ENCODE measurements at places on chromosomes 4 and X.

DNA sequence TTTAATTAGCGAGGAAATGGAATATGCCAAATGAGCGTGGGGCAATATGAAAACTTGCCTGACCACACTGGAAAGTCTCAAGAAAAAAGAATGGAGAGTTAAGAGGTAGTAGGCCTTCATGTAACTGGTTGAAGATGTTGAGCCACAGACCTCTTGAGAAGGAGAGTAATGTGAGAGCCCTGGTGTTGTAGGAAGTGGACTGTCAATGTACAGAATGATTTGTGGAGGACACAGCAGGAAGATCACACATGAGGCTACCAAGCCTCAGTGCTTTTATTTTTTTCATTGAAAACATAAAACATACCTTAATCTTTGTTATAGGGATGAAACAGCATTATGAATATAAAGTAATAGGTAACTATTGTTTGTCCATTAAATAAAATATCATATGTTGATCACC, 331.6 kb downstream of the UNC5C start:
- DNase-seq: no peak

DNA sequence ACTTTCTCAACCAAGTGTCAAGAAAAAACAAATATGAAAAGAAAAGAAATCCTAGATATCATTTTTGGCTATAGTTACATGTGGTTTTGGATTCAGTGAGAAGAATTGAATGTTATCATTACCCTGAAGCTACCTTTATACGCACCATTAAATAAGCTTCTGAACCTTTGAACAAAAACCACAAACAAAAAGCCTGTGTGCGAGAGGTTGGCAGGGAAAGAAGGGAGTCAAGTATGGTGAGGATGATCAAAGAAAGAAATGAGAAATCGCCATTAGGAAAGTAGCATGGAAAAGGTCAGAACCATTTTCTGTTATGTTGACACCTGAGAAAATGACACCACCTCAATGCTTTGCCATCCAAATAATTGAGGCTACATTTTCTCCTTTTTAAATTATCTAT, 1.2 kb upstream of the SLC7A11 start:
- DNase-seq: no peak

- peak; percentile 62 for DNase-seq
Measured at GRCh38 chr4:74370912-74371311, 6.0 kb downstream of the EREG start.

DNA sequence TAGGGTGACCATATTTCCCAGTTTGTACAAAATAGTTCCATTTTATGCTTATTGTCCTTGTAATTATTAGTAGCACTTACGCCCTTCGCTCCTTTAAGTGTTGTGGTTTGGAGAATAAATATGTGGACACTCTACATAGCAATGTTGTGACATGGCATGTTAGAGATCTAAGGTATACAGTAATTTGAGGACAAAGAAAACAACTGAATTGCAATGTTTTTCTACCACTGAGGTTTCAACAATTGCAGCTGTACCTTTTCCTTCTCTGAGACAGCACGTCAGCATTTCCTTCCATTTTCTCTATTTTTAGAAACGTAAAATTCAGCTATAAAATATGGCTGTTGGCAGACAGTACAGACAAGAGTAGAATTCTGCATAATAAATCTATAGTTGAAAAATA, 323.1 kb downstream of the MAPK10 start:
- no peak for DNase-seq

GRCh38 chr4:95417531-95417930, 131.2 kb downstream of the UNC5C start:
- DNase-seq: no peak

- no peak for DNase-seq
Measured at GRCh38 chrX:48703642-48704481, 7.3 kb downstream of the SUV39H1 start.

DNA sequence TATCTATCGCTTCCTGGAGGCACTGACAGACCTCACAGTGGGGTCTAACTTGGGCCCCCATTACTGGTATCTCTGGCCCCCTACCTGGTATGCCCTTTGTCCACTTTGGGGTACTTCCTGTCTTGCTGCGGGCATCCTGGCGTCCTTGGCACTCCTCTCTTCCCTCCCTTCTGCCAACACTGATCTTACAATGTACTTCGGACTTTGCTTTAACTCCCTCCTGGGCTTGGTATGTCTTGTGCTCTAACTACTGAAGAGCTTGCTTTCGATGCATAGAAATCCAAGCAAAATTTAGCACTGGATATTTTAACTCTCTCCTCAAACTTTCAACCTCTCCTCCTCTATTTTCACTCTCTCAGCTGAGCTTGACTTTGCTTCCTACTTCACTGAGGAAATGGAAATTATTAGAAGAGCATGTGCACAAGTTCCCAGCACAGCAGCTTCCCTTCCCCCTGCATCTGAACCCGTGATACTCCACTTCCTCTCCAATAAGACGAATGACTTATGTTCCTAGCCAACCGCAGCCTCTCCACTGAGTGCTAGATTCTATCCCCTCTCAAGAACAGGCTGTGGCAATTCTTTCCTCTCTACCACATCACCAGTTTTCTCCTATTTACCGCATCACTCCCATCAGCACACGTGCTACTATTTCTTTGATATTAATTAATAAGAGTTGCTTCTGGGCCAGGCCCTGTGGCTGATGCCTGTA, 52.9 kb downstream of the SUPT20HL2 start:
- DNase-seq: no peak

DNA sequence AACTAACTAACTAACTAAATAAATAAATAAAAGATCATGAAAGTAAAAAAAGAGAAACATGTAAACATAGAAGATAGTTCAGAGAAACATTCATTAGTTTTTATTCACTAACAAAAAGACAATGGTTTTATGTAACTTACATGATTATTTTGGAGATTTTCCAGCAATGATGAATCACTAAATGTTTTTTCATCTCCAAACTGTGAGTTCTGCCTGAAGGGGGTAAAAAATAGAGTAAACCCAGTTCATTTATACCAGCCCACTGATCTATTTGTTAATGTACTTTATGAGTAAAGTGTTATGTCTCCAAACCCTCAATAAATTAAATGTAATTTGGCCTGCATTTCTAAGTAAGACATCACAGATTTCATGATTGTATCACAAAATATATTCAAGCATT, 101.1 kb downstream of the ATP8A1 start:
- DNase-seq: no peak

DNA sequence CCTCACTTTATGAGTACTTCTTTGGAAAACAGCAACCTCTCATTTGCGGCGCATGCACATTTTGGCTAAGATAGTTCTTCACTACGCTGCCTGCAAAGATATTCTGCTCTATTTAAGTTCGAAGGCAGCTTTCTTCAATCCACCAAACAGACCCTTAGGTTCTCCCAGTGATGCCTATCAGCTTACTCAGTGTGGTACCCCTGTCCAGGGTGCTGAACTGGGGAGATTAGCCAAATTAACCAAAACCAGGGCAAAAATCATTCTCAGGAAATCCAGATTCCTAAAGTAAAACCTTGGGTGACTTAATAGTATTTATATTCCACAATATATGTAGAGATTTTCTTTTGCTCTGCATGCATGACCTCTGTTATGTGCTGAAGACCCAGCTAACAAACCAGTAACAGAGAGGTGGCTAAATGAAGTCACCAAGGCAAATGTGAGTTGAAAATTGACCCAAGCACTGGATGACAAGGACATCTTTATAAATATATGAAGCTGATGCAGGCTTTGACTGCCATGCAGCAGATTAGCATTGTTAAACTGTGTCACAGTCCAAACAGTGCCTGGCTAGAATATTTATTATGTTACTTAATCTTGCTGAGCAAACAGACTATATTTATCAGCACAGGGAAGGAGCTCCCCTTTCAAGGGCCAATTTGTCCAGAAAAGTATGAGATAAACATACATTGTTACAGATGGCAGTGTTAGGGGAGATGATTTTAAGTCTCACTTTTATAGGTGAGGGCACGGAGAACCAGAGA, 418.2 kb downstream of the STIM2 start:
- DNase-seq: no peak

- no peak for DNase-seq
Measured at GRCh38 chr4:100926039-100926717, 408.4 kb upstream of the EMCN start.

- no peak for DNase-seq
Measured at GRCh38 chr4:99180382-99181070, 36.4 kb upstream of the ADH4 start.

GRCh38 chr4:156767911-156768415, 203.6 kb downstream of the PDGFC start:
- no peak for DNase-seq

GRCh38 chr4:145061318-145061920, 36.6 kb downstream of the ANAPC10 start:
- DNase-seq: no peak

- no peak for DNase-seq
Measured at GRCh38 chrX:46864606-46865005, 27.8 kb downstream of the RP2 start.

GRCh38 chr4:72706684-72707083, 137.7 kb upstream of the ADAMTS3 start:
- no peak for DNase-seq

DNA sequence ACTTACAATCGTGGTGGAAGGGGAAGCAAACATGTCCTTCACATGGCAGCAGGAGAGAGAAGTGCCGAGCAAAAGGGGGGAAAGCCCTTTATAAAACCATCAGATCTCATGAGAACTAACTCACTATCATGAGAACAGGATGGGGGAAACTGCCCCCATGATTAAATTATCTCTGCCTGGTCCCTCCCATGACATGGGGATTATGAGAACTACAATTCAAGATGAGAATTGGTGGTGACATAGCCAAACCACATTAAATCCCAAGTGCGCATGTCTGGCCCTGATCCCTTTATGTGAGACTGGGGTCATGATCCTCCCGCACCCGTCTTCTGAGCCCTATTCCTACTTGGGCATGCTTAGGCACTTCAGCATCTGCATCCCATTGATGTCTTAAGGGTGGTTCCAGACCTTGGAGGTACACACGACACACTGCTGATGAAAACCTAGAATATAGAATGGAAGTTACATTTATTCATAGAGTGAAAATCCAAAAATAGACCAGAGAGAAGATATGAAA, 116.0 kb downstream of the PTTG2 start:
- no peak for DNase-seq

DNA sequence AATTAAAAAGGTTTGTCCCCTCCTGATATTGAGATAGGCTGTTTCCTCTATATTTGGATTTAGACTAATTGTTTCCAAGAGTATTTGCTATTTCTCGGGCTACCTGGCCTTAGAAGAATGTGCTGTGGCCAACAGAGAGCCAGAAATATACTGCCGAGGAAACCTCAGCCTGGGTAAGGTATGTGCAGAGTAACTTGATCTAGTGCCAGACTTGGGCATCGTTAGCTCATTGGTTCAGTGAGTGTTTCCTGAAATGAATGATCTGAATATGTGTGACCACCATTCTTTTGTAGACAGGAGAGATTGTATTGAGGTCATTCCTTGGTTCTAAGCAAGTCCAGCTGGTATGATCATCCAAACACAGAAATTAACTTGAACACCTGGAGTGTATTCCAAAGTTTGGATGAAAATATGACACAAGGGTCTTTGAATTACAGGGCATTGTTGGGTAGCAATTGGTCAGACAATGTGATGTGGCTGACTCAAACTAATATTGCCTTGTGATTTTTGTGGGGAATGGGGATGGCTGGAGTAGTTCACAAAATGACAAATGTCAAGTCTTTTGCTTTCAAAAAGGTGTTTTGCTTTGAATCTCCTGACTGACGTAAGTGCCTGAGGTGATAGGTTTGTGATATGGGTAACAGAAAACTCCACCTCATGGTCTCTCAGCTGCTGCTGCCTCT, 100.2 kb upstream of the CXCL13 start:
- no peak for DNase-seq

- DNase-seq: no peak
Measured at GRCh38 chrX:37060999-37061398, 52.8 kb downstream of the FAM47C start.

GRCh38 chrX:134760650-134761049, 102.4 kb upstream of the PLAC1 start:
- DNase-seq: no peak

GRCh38 chrX:48498374-48498809, 10.4 kb upstream of the PORCN start:
- peak; percentile 52 for DNase-seq

- no peak for DNase-seq
Measured at GRCh38 chr4:113285501-113285900, 236.0 kb downstream of the ANK2 start.

DNA sequence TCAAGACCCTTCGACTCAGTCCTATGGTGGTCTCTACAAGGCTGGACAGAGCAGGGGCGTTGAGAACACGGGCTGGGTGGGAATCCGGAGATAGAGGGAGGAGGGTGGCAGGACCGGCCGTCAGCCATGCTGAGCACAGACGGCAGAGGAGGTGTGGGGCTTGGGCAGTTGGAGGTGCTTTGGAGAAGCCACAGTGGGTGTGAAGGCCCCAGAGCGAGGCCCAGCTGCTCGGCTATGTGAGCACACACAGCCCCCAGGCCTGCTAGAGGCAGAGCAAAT, 4.2 kb downstream of the PDE6B start:
- DNase-seq: no peak

DNA sequence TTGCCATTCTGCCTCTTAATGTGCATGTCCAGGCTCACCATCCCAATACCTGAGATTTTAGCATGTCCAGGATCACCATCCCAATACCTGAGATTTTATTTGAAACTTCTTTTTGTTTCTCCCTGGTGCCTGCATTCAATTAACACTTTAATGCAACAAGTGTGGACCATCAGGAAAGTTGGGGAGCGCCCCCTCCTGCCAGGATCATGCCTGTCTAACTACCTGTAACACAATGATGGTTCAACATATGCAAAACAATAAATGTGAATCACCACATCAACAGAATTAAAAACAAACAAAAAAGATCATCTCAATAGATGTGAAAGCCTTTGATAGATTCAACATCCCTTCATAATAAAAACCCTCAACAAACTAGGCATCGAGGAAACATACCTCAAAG, 1359.5 kb upstream of the DIAPH2 start:
- no peak for DNase-seq

DNA sequence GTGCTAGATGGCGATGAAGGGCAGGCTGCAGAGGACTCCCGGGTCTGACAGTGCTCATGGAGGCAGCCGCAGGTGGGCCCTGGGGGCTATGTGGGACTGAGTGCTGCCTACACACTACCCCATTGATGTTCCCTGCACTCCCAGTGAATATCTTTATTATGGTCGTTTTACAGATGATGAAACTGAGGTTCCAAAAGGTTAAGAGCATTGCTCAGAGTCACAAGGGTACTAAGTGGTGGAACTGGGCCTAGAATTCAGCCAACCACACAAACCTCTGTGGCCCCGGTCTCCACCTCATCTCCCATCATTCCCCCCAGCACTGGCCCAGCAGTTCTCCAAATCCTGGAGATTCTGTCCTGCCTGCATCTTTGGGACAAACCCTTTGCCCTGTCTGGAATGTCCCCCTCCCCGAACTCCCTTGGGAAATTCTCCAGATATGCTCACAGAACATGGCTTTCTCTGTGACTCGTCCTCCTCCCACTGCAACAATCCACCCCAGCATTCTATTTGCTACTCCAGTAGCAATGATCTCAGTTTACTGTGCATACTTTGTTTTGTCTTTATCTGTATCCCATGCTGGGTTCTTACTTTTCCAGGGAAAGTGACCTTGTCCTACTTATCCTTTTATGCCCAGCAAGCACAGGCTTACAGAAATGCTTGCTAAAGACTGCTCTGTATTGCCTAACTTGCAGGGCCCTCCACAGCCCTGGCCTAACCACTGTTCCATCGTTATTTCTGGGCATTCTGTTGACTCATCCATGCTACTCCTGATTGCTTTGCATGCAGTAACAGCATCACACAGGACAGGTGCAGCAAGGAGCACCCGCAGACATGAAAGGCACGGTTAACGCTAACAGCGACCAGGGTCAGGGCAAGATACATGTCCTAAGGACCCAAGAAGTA, 14.0 kb downstream of the PNMA6F start:
- no peak for DNase-seq

All from SW 1271 (cell line).